ENCODE measurements at places on chromosomes 1 and 21.
A peak's percentile ranks its signal among the peaks of the same experiment; 100 is the strongest.

DNA sequence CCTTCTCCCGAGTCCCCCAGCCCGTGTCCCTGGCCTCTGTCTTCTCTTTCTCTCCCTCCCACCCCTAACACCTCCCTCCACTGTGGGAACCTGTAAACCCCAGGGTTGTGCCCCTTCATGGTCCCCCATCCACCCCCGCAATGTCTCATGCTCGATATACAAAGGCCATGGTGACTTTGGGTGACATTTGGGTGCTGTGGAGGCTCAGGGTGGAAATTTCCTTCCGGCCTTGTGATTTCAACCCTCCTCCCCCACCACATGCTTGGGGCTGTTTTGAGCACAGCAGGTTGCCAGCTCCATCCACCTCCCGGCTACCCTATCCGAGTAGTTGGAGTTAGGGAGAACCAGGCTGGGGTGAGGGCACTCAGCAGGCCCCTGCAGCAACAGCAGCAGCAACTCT is 25.7 kb upstream of the VPS13D start:
- DNase-seq: peak; percentile 29

DNA sequence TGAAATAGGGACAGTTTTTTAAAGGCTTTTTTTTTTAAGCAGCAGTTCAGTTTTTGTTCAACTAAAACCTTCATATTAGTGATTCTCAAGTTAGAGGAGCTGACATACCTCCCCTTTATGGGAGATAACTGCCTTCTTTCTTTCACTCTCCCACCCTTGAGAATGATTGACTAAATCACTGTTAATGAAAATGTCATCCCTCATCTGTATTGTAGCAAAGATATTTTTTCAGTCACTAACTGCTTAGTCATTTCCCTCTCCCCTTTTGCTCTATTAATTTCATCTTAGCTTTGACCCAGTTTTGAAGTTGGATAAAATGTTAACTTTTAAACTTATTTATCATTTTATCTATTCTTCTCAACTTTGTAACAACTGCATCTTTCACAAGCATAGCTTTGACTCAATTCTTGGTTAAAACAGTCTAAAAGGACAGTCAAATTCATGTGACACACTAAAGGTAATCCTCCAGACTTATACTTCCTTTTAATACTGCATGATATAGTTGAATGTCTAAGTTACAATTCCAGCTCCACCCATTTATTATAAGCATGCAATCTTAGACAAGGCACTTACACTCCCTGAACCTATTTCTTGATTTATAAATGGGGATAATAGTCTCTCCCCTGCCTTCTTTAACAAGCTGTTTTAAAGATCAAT is 17.1 kb downstream of the CAPZA1 start:
- DNase-seq: no peak

DNA sequence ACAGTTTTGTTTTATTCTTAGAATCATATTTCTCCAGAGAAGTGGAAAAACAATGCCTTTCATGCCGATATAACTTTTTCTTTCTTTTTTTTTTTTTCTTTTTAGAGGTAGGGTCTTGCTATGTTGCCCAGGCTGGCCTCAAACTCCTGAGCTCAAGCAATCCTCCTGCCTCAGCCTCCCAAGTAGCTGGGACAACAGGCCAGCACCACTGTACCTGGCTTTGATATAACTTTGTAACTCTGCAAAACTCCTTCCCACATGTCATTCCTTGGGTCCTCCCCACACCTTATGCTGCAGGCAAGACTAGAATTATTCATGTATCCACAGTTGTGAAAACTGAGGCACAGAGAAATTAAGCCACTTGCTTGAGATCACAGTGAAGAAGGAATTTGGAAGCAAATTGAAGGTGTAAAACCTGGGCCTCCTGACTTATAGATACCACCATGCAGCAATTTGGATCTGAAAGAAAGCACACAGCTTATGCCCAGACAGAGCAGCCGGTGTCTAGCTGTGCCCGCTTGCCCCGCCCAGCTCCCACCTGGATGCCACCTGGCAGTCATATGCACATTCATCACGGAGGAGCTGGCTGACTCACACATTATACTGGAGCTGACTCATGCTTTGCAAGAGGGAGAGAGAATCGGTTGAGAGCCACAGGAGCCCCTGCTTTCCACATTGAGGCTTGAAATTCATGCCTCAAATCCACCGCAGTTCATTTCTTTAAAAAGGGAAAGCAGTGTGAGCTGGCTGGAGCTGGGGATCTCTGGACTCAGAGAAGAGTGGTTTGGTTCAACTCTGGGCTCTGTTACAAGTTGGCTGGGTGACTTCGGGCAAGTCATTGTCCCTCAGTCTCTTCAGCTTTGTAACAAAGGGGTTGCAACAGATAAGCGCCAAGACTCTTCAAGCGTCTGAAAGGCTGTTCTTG is 8.3 kb upstream of the SLC2A1 start:
- DNase-seq: no peak

DNA sequence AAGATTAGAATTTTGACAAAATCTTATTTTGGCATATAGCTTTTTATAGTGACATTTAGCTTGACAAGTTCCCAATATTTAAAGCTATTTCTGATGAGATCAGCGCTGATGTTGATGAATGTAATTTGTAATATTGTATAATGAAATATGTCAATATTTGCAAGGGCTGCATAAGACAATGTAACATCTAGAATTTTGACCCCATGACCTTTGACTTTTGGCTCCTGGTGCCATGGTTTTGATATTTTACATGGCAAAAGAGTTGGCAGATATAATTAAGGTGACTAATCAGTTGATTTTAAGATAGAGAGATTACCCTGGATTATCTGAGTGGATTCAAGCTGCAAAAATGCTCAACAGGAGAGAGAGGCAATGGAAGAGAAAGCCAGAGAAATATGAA is 63.9 kb downstream of the DUSP10 start:
- no peak for DNase-seq

GRCh38 chr1:184745110-184745509 is 9.5 kb downstream of the EDEM3 start:
- no peak for DNase-seq

GRCh38 chr21:38499296-38499695 is 1.0 kb upstream of the ERG start:
- DNase-seq: no peak

DNA sequence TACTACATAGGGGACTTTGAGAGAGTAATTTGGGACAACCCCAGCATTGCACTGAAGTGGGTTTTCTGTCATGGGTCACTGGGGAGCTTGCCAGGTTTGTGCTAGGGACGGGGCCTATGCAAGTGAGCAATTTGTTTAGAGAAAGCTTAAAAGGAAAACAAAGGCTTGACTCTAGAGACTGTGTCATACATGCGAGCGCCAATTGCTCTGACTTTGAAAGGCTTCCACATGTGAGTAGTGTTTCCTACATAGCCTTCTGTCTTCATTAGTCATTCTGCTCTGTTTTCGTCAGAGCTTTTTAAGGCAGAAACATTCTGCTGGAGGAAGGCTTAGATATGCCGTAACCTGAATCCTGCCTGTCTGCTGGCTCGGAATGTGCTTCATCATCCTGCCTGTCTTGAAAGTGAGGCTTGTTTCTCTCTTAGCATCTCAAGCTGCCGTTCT is 28.4 kb downstream of the TRIM45 start:
- no peak for DNase-seq

DNA sequence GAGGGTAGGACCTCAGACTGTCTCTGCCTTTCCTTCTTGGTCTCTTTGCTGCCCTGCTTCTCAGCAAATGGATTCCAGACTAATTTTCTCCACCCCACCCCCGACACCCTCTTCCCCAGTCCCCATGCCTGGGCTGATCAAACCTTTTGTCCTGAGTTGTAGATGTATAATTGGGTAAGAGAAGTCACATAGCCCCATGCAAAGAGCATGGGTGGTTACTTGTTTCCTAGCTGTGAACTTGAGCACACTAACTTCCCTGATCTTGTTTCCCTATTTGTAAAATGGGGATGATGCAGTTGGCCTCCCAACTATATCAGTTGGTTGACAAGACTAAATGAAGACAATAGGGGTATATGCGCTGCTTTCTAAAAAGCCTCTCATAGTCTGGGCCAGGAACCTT is 9.2 kb downstream of the PADI6 start:
- no peak for DNase-seq

GRCh38 chr1:20987831-20988825 is 188.6 kb downstream of the EIF4G3 start:
- no peak for DNase-seq

GRCh38 chr1:119046785-119047438 is 58.8 kb upstream of the TBX15 start:
- no peak for DNase-seq

GRCh38 chr1:183993132-183993531 is 44.4 kb downstream of the COLGALT2 start:
- DNase-seq: no peak

DNA sequence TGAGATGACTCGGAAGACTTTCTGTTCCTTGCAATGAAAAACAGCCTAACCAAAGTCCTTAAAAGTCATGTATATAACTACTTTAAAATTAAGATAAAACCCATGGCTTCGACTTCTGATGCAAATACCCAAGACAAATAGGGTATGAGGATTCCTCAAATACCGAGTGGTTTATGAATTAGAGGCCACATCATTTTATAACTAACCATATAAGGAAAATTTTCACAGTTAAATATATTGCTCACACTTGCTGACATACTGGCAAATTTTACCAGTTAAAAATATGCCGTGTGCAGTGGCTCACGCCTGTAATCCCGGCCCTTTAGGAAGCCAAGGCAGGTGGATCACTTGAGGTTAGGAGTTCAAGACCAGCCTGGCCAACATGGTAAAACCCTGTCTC is 5.4 kb downstream of the RERE start:
- DNase-seq: no peak

DNA sequence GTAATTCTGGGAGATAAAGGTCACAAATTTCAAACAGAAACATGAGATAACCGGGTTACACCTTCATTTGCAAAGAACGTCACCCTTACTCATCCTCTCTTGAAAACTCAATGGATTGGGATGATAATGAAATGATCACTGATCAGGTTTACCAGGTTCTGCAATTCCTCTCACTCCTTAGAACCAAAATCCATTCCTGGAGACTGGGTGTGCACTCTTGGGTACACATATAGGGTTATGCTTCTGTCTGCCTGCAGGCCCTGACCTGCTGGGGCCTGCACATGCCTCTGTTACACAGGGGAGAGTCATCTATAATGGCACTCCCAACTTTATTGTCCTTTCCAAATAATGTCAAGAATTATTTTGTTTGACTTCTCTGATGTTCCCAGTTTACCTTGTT is 8.3 kb downstream of the SUSD4 start:
- DNase-seq: no peak

GRCh38 chr1:23594927-23595353 is 35.6 kb upstream of the ID3 start:
- peak; percentile 45 for DNase-seq

DNA sequence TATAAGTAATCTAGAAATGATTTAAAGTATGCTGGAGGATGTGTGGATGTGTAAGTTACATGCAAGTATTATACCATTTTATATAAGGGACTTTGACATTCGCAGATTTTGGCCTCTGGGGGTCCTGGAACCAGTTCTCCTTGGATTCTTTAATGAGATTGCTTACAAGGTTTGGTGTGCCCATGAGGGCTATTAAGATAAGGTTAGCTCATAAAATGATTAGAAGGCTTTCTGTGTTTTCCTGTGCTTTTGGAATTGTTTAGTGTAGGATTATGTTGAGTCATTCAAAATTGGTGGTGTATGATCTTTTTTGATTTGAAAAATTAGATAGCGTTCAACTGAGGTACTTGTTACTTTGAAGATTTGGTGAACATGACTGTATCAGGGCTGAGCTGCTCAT is 5.6 kb downstream of the USP25 start:
- no peak for DNase-seq

DNA sequence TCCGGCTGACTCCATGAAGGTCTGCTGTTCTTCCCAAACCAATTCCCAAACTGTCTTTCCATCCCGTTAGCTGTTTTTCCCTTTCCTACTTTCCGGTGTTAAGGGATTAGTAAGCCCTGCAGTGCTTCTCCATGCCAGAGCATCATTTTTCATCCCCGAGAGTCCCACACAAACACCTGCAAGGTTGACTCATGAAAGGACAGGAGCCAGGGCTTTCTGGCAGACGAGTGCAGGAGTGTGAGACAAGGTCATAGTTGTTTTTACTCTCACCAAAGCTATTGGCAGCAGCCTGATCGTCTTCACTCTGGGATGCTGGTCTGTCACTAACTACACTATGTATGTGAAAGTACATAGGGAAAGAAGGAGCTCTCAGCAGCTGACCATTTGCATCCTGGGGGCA is 10.2 kb upstream of the BECN2 start:
- DNase-seq: no peak

GRCh38 chr1:226981386-226981817 is 41.3 kb downstream of the COQ8A start:
- no peak for DNase-seq

DNA sequence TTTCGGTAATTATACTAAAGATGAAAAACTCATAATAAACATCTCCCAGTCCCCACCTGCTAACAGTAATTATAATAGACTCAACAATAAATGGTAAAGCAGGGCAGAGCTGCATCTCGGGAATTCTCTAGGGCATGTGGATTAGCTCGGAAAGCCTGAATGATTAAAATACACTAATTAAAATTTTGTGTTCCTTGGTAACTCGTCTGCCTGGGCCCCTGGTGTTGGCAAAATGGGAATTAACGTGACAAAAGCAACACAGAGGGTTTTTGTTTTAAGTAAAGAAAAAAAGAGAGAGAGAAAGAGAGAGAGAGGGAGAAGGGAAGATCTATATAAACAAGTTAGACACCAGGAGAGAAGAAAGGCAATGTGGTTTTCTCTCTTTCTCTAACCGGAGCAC is 62.1 kb downstream of the CASZ1 start:
- DNase-seq: no peak

DNA sequence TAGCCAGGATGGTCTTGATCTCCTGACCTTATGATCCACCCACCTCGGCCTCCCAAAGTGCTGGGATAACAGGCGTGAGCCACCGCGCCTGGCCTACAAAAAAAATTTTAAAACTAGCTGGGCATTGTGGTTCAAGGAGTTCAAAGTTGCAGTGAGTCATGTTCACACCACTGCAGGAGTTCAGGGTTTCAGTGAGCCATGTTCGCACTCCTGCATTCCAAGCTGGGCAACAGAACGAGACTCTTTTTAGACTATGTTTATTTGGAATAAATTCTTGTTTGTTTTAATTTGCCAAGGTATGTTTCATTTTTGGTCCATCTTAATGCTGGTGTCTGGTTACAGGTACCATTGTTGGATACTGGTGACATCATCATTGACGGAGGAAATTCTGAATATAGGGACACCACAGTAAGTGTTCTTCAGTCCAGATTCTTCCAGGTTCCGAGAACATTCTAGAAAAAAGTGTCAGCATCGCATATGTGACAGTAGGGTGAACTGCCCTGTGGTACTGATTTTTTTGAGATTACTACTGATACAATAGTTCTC is 3.9 kb downstream of the PGD start:
- no peak for DNase-seq
